T-helper 9 cell (primary cell): ENCODE measurements at places on chromosomes 13 and 19.

DNA sequence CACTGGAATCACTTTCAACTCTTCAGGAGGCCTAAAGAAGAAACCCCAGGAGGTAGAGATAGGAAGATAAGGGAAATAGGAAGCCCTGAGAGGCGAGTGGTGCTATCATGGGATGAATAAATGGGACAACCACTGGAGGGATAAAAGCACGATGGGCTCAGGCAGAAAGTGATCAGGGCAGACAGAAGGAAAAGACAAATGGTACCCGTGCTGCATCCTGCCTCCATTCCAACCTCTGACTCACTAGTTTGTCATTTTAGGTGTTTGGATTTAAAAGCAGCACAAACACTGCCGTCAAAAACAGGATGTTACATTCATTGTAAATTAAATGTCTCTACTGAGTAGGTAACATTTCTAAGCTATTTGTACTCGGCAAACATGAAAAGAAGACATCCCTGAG is 314.3 kb upstream of the HTR2A start:
- no peak for DNase-seq

DNA sequence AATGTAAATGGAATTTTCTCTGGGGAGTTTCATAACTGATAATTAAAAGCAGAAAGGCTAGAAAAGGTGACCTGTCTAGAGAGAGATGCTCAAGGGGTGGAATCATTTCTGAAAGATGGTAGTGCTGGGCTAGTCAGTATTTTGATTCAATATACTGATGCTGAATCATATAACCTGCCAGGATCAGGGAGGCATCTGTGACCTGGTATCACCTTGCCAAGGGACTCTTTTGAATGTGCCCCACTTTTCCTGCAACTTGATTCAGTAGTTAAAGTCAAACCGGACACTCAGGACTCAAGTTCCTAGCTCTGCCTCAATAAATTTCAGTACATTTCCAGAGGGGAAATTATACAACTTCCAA is 15.8 kb downstream of the LCP1 start:
- DNase-seq, result no peak

DNA sequence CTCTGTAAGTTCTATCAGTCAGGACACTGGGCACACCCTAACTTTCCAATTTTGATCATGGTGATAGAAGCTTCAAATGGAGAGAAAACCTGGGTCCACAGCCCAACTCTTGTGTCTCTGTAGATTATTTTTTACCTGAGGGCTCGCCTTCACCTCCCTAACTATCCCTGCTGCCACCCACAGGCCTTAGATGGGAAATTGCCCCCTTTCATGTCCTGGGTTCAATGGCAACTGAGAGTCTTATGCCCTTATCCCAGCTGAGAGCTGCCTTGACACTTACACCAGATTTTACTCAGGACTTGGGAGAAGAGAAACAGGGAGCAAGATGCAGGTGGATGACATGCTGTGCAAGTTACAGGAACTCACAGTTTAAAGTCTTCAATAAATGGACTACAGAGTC is 81.7 kb downstream of the RAP2A start:
- no peak for DNase-seq

GRCh38 chr13:27375686-27376326 is 48.6 kb upstream of the GTF3A start:
- peak; percentile 53 for DNase-seq

DNA sequence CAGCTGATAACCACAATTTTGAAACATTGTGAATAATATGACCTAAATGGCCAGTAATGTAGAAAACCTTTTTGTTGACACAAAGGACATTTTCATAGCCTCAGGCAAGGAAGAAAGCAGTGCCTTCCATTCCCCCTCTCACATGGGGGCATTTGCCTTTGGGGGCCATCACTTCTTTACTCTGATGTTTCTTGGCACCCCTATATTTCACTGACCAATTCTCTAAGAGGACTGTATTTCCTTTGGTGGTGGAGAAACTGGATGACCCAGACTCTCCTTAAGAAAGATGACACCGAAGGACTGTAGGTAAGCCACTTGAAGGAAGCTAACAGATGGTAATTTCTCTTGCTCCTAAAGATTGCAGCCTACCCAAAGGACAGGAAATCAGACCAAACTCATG is 254.6 kb downstream of the DCLK1 start:
- no peak for DNase-seq

DNA sequence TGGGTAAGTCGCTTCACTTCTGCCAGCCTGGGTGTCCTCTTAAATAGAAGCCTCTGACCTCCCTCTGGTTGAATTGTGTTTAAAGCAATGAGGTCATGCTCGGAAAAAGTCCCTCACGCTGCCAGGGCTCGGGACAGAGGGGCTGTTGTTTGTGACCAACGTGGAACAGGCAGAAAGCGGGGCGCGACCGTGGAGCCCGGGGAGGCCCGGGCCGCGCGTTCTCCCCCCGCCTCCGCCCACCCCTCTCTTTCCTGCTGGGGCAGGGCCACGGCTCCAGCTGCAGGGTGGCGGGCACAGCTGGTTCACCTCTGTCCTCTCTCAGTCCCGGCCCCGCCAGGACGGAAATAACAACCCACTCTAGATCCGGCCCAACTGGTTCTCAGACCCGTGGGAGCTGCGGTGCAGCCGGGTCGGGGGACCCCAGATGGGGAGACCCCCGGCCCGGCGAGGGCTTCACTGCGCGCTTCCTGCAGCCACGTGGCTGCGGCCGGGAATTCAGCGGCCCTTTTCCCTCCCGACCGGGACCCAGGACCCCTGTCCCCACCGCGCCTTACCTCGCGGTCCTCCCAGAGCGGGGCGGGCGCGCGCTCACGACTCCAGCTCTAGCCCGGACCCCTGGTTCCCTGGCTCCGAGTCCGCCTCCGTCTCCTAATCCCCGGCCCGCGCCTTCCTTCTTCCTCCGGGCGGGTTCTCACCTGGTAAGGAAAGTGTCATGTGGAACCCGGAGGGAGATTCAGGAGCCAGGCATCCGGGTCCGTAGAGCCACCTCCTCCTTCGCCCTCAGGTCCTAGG is 1.9 kb downstream of the CDC42EP5 start:
- DNase-seq, result no peak

DNA sequence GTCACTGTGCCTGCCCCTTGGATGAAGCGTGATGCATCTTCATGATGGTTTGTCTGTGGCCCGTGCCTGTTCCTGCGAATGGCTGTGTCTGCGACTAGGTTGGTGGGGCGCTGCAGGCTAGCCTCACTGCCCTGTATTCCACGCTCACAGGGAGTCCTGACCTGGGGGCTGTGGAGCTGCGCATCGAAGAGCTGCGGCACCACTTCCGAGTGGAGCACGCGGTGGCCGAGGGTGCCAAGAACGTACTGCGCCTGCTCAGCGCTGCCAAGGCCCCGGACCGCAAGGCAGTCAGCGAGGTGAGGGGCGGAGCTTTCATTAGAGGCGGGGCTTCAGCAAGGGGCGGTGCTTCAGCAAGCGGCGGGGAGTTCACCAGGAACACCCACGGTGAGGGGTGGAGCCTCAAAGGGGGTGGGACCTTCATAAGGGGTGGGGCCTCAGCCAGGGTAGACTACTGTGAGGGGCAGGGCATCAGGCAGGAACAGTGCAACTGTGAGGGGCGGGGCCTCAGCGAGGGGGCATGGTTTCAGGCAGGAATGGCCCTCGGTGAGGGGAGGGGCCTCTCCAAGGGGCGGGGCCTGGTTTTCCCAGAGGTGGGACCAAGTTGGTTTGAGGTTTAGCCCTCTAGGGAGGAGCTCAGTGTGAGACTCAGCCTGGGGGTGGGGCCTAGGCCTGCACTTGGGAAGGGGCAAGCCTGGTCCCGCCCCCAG is 17.2 kb downstream of the PKN1 start:
- DNase-seq, result peak; percentile 31

- no peak for DNase-seq
Observed at GRCh38 chr19:50419022-50419579, 363 bp downstream of the SPIB start.

GRCh38 chr13:95833719-95834118 is 156.8 kb downstream of the DNAJC3 start:
- no peak for DNase-seq

DNA sequence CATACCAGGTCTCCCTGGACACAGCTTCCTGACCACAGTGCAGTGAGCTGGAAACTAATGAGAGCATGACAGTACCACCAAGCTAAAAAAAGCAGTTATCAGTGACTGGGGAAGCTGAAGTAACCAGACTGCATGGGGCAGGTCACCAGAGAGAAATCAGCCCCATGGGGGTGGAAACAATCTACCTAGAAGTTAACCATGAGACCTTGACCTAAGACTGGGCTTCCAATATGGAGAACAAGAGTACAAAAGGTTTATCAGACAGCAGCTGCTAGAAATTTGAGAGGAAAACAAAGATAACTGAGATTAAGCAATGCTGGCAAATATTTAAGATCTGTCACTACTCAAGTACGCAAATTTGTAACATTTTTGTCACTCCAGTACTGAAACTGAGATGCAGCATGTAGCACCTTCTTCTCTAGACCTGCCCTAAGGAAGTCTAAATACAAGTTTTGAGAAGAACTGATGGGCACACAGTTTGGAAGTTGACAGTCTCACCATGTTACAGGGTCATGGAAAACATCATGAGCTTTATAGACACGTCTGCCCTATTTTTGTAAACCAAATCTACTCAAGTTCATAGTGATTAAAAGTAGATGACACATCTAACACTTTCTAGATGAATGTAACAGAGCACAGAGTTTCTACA is 2641.8 kb upstream of the PCDH20 start:
- no peak for DNase-seq

DNA sequence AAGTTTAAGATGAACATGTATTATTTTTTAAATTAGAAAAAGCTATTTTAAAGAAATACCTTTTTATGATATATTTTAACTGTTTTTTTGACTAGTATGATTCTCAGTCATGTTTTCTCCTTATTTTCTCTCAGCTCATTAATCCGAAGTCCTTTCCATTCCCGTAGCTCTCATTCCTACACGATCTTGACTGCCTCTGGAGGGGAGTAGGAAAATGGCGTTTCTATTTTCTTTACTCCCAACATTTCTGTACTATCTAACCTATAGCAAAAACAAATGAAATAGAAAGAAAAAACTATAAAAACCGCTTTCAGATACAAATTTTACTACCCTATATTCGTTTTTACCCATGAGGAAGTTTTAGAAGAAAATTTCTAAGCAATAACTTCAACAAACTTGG is 343.8 kb downstream of the RBM26 start:
- no peak for DNase-seq

GRCh38 chr13:83440465-83440864 is 441.8 kb downstream of the SLITRK1 start:
- no peak for DNase-seq
